NCI-H526 treated with DMSO at 0.1 percent for 48 hours (cell line): ENCODE measurements at places on chromosomes 2 and 18.

DNA sequence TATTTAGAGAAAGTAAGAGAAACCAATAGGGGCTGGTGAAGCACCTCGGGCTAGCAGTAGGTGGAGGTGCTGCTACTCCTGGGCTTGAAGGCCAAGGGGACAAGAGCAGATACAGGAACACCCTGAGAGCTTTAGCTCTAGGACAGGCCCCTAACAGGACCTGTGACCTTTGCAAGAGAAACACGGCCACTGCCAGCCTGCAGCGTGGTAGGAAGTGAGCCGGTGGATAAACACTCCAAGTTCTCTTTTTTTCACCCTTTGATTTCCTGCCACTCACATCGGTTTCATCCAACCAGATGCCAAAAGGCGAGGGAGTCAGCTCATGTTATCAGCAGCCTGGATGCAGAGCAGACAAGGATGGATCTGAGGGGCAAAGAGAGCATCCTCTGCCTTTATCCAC lies 66.8 kb upstream of the SPRED2 start:
- no peak for DNase-seq

- DNase-seq, result no peak
Measured at GRCh38 chr2:13522917-13523821, 806.4 kb downstream of the TRIB2 start.

GRCh38 chr2:218296847-218297246 lies 4.5 kb upstream of the TMBIM1 start:
- no peak for DNase-seq

GRCh38 chr2:150468350-150468960 lies 19.0 kb downstream of the RND3 start:
- no peak for DNase-seq

DNA sequence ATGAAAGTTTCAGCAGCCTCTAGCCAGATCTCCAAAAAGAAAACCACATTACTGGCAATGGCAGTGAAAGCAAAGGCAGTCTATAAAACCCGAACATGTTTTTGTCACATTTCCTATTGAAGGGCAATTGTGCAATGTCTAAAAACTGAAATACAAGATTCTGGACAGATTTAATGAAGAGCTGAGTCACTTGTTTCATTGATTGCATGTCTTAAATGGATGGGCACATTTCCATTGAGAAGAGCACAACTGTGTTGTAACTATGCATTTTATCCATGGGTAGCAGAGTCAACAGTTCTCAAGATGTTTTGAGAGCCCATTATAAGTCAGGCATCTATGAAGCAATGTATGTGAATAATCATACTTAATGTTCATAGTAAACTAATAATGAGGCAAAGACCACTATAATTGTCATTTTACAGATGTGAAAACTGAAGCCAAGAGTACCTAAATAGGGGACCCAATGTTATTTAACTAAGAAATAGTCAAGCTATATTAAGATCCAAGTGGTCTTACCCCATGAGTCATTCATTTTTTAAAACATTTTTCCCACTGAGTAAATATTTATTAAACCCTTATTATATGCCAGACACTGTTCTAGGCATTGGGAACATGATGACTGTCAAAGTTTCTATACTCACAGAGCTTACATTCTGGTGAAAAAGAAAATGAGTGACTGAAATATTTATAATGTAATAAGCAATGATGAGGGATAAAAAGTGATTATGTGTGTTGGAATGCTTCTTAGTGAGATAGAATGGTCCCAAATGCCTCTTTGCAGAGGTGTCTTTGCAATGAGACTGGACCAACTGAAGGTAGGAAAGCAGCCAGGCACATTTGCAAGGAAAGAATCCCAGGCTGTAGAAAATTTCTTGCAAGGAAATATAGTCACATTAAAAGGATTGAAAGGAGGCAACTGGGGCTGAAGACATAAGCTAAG lies 818.9 kb upstream of the ACVR2A start:
- DNase-seq, result no peak

GRCh38 chr2:199469514-199470360 lies 12.0 kb upstream of the SATB2 start:
- no peak for DNase-seq

- no peak for DNase-seq
Measured at GRCh38 chr18:33851546-33852078, 273.6 kb downstream of the ASXL3 start.

DNA sequence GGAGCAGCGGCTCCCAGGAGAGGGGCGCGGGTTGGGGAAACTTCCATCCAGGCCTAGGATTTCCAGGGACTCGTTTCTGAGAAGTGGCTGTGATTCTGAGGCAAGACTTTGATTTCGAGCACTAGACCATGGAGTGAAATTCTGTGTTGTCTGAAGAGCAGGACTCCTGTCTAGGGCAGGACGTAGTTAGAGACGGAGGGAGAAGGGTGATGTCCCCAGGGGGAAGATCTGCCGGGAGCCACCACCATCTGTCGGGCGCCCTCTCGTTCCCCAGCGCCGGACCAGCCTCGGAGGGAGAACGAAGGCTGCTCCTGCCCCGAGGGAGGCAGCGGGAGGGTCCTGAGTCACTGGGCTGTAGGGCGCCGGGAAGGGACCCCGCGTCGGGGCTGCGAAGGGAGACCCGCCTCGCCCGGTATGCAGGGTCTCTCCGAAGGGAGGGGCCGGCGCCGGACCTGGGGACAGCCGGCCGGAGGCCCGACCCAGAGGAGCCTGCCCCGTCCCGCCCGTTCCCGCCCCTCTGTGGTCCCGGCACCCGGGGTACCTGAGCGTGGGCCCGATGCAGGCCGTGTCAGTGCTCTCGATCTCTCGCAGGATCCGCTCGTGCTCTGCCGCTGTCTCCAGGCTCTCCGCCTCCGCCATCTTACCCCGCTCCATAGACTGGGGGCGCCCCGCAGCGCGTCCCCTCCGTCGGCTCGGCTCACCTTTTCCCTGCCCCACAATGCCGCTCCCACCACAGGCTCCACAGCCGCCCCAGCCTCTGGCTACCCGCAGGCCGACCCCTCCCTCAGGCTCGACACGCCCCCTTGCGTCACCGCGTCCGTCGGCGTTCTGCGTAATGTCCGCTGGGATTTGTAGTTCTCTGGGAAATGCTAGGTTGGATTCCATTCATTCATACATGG lies at the start of gene EXOC6B:
EXOC6B (minus strand) TSS at position 777 of the 899 bp plus-strand sequence.
- peak; percentile 74 for DNase-seq
